ENCODE measurements at places on chromosomes 7 and 10.

GRCh38 chr7:124791426-124791825, 25.8 kb upstream of the GPR37 start:
- DNase-seq, result no peak

- DNase-seq, result no peak
Measured at GRCh38 chr7:636396-636795, 90.1 kb upstream of the DNAAF5 start.

DNA sequence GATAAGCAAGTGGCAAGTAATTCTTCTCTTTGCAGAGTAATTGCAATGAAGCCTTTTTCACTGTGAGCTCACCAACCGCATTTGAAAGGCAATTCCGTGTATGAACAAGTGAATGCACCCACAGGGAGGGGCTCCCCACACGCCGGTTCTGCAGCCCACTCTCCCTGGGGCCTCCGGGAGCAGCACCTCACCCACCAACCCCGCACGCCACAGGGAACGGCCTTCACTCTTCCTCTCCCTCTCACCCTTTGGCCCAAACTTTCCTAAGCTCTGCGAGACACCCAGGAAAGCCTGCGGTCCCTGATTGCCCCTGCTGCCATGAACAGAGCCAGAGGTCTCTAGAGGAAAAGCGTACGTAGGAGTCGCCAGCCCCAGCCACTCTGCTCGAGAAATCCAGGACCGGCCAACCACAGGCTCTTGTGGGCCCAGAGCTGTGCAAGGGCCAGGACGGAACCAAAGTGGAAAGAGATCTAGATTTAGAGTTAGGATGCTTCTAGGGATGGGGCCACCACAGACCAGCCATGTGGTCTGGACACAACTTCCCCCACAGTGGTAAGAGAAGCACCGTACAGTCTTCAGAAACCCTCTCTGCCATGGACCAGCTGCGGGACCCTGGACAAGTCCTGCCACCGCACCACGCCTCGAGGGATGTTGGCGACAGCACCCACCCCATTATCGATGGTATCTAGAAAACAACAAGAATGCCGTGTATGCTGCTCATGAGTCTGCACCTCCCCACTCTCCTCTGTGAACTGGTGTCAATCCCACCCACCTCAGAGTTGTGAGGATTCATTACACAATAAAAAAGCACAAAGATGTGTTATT, 3.6 kb downstream of the WDR86 start:
- no peak for DNase-seq

DNA sequence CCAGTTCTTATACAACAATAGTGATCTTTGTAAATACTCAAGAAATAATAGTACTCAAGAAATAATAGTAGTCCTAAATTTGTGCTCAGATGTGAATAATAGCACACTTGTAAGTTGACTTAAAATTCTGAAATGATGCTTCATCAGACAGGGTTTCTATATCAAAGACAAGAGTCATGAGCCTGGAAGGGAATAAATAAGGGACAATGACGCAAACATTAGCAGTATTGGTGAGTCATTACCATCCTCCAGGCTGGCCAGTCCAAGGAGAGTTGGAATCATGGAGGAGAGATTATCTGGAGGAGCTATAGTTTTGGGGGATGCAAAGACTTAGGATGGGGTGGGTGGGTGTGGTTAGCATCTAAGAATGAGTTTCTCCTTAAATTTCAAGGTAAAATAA, 6.1 kb upstream of the SH3PXD2A start:
- peak; percentile 59 for DNase-seq

DNA sequence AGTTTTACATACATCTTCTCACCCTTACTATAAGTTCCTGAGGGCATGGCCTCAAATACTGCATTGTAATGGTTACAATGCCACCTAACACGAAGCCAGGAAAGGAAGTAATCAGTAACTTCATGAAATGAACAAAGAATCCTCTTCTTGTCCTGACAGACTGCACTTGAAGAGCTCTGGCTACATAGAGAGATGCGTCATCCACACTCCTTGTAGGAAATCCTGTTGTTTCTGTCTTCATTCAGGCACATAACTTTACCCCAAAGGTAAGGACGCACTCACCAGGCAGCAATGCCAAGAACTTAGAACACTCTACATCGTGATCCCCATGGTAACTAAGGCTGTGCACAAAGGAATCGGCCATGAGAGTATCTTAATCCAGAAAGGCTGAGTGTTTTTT, 80.3 kb upstream of the ARID5B start:
- DNase-seq, result peak; percentile 24

DNA sequence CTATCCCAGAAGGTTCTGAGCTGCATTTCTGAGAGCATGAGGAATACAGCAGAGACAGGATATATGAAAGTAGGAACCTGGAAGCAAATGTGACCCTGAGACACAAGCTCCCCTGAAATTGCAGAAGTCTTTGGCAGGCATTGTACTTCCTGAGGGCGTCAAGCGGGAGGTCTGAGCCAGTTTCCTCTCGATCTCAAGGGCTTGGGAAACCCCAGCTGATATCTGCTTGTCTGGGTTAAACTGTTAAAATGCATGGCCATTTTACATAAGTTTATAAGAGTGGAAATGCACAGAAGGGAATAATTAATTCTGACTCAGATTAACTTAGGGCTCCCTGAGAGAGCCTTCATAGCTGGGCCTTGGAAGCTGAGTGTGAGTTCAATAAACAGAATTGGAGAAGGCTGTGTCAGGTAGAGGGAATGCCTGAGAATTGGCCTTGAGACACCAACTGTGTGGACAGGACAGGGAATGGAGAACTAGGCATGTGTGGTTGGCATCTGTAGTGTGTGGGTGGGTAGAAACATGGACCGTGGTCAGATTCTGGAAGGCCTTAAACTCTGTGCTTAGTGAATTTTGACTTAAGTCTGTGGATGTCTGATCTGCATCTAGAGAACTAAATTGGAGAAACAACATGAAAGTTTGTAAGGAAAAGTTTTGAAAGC, 53.3 kb downstream of the WIPF3 start:
- DNase-seq, result no peak

DNA sequence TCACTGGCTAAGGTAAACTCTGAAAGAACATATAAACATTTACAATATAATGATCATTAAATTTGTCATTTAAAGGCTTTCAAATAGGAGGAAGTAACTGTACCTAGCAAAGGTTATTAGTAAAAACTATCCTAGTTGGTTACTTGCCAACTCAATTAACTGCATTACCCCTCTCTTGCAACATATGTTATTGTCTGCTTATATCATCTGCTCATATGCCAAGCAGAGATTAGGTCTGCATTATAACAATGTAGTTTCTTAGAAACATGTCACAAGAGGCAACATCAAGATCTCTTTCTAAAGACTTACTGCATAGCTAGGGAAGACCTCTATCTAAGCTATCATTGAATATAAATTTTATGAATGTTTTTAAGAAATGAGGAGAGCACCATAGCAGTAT, 132.5 kb downstream of the RELN start:
- no peak for DNase-seq

DNA sequence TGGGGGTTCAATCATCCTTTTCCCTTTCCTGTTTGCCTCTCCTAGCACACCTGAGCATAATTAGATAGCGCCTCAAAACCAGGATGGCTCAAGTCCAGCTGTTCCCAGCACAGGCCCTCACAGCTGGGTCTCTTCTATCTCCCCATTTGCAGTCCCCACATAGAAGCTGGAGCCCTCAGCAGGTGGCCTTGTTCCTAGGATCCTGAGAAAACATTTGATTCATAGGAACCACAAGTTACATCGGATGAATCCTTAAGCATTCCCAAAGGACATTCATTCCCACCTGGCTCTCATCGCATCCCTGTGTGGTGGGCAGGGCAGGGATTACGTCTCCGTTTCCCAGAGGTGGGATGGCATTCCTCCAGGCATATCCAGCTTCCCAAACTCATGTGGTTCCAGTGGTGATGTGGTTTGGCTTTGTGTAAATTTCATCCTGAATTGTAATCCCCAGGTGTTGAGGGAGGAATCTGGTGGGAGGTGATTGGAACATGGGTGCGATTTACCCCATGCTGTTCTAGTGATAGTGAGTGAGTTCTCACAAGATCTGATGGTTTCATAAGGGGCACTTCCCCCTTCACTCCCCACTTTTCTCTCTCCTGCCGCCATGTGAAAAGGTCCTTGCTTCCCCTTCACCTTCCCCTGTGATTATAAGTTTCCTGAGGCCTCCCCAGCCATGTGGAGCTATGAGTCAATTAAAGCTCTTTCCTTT, 49.8 kb upstream of the LEP start:
- no peak for DNase-seq

GRCh38 chr10:43715334-43715733, 66.7 kb upstream of the ZNF32 start:
- no peak for DNase-seq

DNA sequence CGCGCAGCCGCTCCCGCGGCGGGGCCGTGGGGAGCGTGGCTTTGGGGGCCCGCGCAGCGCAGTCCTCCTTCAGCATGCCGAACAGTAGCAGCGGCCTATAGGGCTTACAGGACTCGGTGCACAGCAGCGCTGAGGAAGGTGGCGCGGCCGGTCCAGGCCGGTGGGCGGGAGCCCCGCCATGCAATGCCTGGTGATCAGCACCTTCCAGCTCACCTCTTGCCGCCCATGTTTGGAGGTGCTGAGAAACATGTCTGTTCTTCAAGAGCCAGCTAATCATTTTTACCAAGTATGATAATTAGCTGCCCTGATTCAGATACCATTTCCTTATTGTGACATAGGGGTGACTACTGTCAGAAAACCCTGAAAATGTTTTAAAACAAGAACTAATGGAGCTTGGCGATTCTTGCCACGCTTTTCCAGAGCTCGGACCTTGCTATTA, 33.5 kb upstream of the SFTPD start:
- DNase-seq, result no peak

GRCh38 chr10:77602913-77603533, 34.6 kb downstream of the KCNMA1 start:
- peak; percentile 14 for DNase-seq

DNA sequence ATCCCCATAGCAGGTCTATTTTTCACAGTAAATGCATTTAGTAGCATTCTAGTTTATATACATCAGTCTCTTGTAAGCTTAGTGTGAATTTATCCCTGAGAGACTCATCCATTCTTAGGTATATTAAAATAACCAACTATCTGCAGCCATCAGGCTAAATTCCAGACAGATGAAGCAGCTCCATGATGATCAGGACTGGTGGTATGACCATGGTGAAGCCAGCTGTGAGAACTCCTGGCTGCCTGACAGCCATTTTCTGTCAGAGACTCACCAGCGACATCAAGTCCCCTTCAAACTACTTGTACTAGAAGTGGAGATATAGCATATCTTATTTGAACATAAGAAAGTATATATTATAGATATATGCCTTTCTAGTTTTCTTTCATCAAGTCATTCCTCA, 70.3 kb upstream of the GSDME start:
- DNase-seq, result peak; percentile 66

GRCh38 chr7:94971051-94971867, 63.9 kb downstream of the PPP1R9A start:
- DNase-seq, result peak; percentile 56

DNA sequence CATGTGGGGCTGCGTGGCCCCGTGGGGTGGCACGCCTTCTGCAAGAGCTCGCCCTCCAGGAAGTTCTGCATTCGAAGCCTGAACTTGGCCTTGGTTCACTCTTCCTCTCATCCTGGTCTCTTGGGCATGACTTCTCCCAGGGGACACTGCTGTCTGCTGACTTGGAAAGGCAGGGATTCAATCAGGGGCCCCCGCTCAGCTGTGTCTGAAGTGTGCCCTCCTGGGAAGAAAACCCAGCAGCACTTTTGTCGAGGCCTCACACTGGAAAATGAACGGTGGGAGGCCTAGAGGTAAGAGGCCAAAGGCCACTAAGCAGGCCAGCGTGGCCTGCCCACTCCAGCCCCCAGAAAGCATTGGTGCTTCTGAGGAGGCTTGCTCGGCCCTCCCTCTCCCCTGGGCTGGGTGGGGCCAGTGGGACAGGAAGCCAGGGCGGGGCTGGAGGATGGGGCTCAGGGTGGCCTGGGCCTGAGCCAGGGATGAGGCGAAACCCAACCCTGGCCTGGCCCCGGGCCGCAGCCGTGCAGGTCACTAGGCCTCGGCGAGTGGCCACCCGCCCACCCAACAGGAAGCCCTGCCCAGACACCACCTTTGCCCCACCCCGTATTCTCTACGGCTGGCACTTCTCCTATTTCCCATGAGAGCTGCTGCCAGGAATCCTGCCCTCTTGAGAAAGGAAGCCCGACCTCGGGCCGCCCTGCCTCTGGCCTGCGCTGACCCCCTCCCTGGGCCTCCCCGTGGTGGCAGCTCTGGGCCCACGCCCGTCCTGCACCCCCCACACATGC, 81.1 kb downstream of the ZMIZ1 start:
- DNase-seq, result peak; percentile 65

- no peak for DNase-seq
Measured at GRCh38 chr10:91564508-91564907, 68.4 kb downstream of the PPP1R3C start.

- DNase-seq, result peak; percentile 55
Measured at GRCh38 chr7:81457852-81458522, 311.9 kb downstream of the HGF start.

DNA sequence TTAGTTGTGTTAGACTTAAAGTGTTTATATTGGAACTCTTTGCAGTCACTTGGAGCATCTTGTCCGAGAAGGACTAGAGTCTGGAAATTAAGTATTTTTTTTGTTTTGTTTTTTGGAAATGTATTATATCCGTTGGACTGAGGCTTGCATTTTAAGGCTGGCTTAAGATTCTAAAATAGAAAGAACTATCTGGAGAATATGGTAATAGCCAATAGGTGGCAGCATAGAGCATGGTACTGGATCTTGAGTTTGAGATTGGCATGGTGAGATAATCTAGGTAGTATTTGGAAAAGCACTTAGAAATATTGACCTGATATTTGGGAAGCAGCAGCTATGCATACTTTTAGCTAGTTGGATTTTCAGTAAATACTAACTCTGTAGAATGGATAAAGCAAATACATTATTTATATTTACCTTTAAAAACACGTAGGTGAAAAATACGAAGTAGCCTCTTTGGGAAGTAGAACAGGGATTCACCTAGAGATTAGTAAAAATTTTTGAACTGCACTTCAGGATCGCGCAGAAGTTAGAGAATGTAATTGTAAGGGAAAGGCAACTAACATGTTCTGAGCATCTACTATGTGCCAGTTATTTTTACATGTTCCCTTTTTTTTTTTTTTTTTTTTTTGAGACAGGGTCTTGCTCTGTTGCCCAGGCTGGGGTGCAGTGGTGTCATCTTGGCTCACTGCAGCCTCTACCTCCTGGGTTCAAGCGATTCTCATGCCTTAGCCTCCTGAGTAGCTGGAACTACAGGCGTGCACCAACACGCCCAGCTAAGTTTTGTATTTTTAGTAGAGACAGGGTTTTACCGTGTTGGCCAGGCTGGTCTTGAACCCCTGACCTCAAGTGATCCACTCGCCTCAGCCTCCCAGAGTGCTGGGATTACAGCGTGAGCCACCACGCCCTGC, 78.6 kb downstream of the LCOR start:
- peak; percentile 38 for DNase-seq

DNA sequence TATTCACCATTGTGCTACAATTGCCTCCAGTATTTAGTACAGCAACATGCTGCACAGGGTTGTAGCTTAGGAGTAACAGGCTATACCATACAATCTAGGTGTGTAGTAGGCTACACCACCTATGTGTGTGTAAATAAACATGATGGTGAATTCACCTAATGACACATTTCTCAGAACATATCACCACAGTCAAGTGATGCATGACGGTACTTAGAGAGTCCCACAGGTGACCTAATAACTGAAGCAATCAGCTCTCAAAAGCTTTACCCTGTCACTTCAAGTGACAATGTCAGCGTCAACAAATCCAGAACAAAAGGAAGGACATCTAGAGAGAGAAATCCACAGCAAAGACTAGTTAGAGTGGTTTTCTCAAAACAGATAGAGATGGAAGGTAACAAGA, 38.8 kb downstream of the CCNJ start:
- no peak for DNase-seq

- DNase-seq, result no peak
Measured at GRCh38 chr10:36499693-36500092, 625.7 kb upstream of the ANKRD30A start.

GRCh38 chr10:20682782-20683181, 214.3 kb downstream of the NEBL start:
- DNase-seq, result no peak

Data from astrocyte of the spinal cord (primary cell).